ENCODE measurements at places on chromosomes 12 and 14. TPM values are rescaled to one million over a fixed set of nuclear protein-coding genes. Genes with fewer than 3 reads are reported as not detected.

VDR gene
- 2.9 TPM for total RNA-seq

C14orf180 gene
- total RNA-seq = not detected

KERA gene
- not detected for total RNA-seq

DNA sequence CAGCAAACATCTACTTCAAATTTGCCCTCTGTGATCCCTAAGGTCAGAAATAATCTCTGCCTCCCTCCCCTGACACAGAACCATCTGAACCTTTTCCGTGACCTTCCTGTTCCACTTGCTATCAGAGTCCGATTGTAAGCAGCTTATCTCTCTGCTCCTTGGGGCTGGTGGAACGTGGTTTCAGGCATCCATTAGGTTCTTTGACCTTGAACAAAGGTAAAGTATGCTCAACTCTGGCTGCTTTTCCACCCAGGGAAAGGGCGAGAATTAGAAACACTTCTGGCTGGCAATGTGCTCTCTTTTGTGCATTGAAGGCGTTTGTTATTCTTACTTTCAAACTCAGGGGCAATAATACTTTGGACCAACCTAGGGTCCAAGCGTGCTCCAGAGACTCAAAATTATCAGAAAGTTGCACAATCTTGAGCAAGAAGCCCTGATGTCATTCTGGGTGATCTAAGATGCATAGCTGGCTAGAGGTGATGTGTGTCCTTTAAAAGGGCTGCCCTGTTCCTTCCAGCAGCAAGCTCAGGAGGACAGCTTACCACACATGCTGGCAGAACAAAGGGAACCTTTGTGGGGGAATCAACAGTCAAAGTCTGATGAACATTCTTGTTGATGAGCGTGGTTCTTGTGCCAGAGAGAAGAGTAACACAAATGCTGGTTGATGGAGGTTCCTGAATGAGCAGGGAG lies 29.8 kb downstream of the ADGRD1 start:
- no peaks in the 10 kb centered on the region for H3K27me3 ChIP-seq
- H3K36me3 ChIP-seq = no peaks in the 10 kb centered on the region
- no peaks in the 10 kb centered on the region for H3K4me1 ChIP-seq

GRCh38 chr12:79635676-79636075 lies 55.1 kb downstream of the PAWR start:
- no peaks in the 10 kb centered on the region for H3K36me3 ChIP-seq
- no peak overlapping the region for H3K27ac ChIP-seq
- no peaks in the 10 kb centered on the region for H3K27me3 ChIP-seq
- no peaks in the 10 kb centered on the region for H3K4me1 ChIP-seq
- H3K4me3 ChIP-seq = no peak overlapping the region

DNA sequence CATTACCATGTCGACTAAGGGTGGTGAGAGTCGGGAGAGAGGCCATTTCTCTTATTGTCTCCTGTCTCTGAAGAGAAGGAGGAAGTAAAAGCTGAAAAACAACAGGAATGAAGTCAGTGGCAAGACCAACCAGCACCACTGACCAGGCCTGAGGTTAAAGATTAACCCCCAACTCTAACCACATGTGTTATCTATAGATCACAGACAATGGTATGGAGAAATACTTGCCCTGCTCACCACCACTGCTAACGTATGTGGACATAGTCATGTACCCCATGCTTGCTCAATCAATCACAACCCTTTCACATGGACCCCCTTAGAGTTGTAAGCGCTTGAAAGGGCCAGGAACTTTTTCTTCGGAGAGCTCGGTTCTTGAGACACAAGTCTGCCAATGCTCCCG lies 690.9 kb upstream of the LMO3 start:
- H3K27me3 ChIP-seq = no peaks in the 10 kb centered on the region
- no peaks in the 10 kb centered on the region for H3K4me1 ChIP-seq
- DNase-seq = no peak
- H3K4me3 ChIP-seq = no peak overlapping the region

- no peak for DNase-seq
- no peaks in the 10 kb centered on the region for H3K36me3 ChIP-seq
- peaks cover 3% of the 10 kb centered on the region for H3K27me3 ChIP-seq
- no peak overlapping the region for H3K27ac ChIP-seq
These were observed 71.9 kb downstream of the GSC start for GRCh38 chr14:94697773-94698556.

DNA sequence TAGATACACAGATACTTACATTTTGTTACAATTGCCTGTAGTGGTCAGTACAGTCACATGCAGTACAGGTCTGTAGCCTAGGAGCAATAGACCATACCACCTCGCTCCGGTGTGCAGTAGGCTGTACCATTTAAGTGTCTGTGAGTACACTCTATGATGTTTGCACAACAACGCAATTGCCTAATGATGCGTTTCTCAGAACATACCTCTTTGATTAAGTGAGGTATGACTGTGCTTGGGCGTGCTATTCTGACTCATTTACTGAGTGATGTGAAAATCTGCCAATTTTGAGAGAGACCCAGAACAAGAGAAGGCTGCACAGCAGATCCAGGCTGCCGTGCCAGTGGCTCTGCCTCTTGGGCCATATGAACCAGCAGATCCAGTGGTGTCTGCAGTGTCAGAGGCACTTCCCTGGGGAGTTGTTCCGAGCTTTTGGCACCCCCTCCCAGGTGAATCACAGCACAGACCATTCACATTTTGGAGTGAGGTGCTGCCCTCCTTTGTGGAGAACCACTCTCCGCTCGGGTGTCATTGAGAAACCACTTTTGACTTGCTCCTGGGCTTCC lies 20.4 kb downstream of the DLK1 start:
- H3K27ac ChIP-seq = no peak overlapping the region
- H3K4me3 ChIP-seq = no peak overlapping the region
- no peaks in the 10 kb centered on the region for H3K4me1 ChIP-seq
- no peak for DNase-seq

- no peak overlapping the region for H3K4me3 ChIP-seq
- peaks cover 38% of the 10 kb centered on the region for H3K36me3 ChIP-seq
- no peaks in the 10 kb centered on the region for H3K4me1 ChIP-seq
- no peaks in the 10 kb centered on the region for H3K27me3 ChIP-seq
- DNase-seq = no peak
- no peak overlapping the region for H3K27ac ChIP-seq
These were observed 32.4 kb downstream of the TPCN1 start for GRCh38 chr12:113253532-113254285.

GRCh38 chr12:46433829-46434228 lies 61.3 kb upstream of the SLC38A2 start:
- no peak overlapping the region for H3K4me3 ChIP-seq
- DNase-seq = no peak
- H3K27me3 ChIP-seq = no peaks in the 10 kb centered on the region
- H3K27ac ChIP-seq = no peak overlapping the region
- peaks cover 4% of the 10 kb centered on the region for H3K4me1 ChIP-seq
- no peaks in the 10 kb centered on the region for H3K36me3 ChIP-seq

- H3K4me1 ChIP-seq = peaks cover 5% of the 10 kb centered on the region
- H3K36me3 ChIP-seq = no peaks in the 10 kb centered on the region
- no peak overlapping the region for H3K4me3 ChIP-seq
- H3K27ac ChIP-seq = no peak overlapping the region
- H3K27me3 ChIP-seq = no peaks in the 10 kb centered on the region
These were observed 22.0 kb downstream of the VSX2 start for GRCh38 chr14:74261288-74261687.

GRCh38 chr14:95062946-95063345 lies 94.4 kb downstream of the DICER1 start:
- H3K4me3 ChIP-seq = no peak overlapping the region
- H3K27me3 ChIP-seq = no peaks in the 10 kb centered on the region
- no peak overlapping the region for H3K27ac ChIP-seq
- DNase-seq = no peak
- no peaks in the 10 kb centered on the region for H3K4me1 ChIP-seq
- no peaks in the 10 kb centered on the region for H3K36me3 ChIP-seq

- H3K36me3 ChIP-seq = no peaks in the 10 kb centered on the region
- no peak overlapping the region for H3K4me3 ChIP-seq
- no peaks in the 10 kb centered on the region for H3K4me1 ChIP-seq
These were observed 33.6 kb downstream of the LRRK2 start for GRCh38 chr12:40258371-40258770.

GRCh38 chr12:75684678-75685616 lies 173.5 kb upstream of the KRR1 start:
- DNase-seq = no peak
- no peaks in the 10 kb centered on the region for H3K4me1 ChIP-seq
- H3K36me3 ChIP-seq = no peaks in the 10 kb centered on the region
- no peak overlapping the region for H3K4me3 ChIP-seq
- no peaks in the 10 kb centered on the region for H3K27me3 ChIP-seq

DNA sequence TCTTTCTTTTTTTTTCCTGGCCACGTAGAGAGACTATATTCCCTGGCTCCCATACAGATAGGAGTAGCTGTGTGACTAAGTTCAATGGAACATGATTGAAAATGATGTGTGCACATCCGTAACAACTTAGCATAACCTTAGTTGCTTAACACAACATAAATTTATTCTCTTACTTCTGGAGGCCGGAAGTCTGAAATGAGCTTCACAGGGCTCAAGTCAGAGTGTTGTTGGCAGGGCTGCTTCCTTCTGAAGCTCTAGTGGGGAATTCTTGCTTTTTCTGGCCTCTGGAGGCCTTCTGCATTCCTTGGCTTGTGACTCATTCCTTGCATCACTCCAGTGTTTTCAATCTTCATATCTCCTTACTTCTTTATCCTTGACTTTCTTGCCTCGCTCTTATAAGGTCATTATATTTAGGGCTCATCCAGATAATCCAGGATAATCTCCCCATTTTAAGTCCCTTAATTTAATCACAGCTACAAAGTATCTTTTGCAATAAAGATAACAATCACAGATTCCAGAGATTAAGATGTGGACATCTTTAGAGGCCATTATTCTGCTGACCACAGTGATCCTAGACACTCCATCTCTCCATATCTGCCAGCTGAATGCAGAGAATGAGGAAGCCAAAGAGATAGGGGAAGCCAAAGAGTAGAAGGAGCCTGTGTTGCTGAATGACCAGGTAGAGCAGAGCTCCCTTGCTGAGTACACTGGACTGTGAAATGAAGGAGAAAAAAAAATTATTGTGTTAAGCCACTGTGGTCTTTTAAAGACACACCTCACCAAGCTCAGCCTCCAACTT lies 21.0 kb upstream of the SNX6 start:
- H3K4me3 ChIP-seq = no peak overlapping the region
- no peaks in the 10 kb centered on the region for H3K36me3 ChIP-seq
- no peak for DNase-seq
- H3K27me3 ChIP-seq = no peaks in the 10 kb centered on the region
- no peaks in the 10 kb centered on the region for H3K4me1 ChIP-seq

- H3K36me3 ChIP-seq = no peaks in the 10 kb centered on the region
- no peak overlapping the region for H3K4me3 ChIP-seq
- peak; percentile 34 for DNase-seq
- H3K27me3 ChIP-seq = no peaks in the 10 kb centered on the region
- no peaks in the 10 kb centered on the region for H3K4me1 ChIP-seq
These were observed 22.4 kb downstream of the RXYLT1 start for GRCh38 chr12:63802012-63802608.

GRCh38 chr14:33809396-33809981 lies 141.4 kb downstream of the EGLN3 start:
- peaks cover 2% of the 10 kb centered on the region for H3K27me3 ChIP-seq
- H3K36me3 ChIP-seq = no peaks in the 10 kb centered on the region
- no peak overlapping the region for H3K4me3 ChIP-seq
- no peak for DNase-seq

DNA sequence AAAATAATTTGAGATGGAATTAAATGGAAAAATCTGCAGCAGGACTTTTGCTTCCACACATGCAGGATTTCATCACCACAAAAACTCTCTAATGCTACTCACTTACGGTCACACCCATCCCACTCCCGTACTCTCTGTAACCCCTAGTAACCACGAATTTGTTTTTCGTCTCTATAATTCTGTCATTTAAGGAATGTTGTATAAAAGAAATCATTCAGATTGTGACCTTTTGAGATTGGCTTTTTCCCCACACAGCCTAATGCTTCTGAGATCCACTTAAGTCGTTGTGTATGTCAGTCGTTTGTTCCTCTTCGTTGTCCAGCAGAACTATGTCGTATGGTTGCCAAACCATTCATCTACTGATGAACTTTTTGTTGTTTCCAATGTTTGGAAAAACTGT lies 19.8 kb upstream of the PZP start:
- no peaks in the 10 kb centered on the region for H3K27me3 ChIP-seq
- DNase-seq = no peak
- no peaks in the 10 kb centered on the region for H3K36me3 ChIP-seq
- H3K4me1 ChIP-seq = no peaks in the 10 kb centered on the region
- no peak overlapping the region for H3K4me3 ChIP-seq

DNA sequence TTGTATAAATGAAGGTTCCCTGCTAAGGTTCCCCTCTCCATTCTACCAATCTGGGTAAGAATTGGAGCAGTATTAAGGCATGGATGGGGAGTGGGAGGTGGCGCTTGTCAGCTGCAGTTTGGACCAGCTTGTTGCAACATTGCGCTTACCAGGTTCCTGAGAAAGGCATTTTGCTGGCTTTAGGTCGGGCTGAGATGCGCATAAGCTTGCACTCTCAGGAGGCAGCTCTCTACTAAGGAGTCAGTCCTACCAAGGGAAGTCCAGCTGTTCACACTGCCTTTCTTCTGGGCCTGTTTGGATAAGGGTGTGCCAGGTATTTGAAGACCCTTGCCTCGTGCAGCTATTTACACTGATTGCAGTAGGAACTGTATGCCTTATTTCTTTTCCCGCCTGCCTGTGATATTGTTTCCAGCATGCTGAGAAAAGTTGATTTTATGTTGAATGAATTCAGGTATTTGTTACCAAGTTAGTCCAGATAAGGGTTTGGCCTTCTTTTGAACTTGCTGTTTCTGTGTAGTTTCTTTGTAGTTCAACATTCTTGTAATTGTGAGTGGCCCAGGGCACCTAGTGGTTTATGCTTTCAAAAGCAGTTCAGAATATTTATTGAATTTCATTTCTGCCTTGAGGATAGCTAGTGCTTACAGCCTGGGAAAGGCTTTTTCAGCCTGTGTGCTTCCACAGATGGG lies 2.6 kb downstream of the MLEC start:
- no peak for DNase-seq
- no peak overlapping the region for H3K27ac ChIP-seq
- peaks cover 12% of the 10 kb centered on the region for H3K4me1 ChIP-seq
- H3K4me3 ChIP-seq = no peak overlapping the region
- no peaks in the 10 kb centered on the region for H3K36me3 ChIP-seq
- H3K27me3 ChIP-seq = no peaks in the 10 kb centered on the region

- no peak for DNase-seq
- no peak overlapping the region for H3K27ac ChIP-seq
- H3K36me3 ChIP-seq = no peaks in the 10 kb centered on the region
- no peaks in the 10 kb centered on the region for H3K4me1 ChIP-seq
- H3K4me3 ChIP-seq = no peak overlapping the region
These were observed 60.6 kb downstream of the GUCY2C start for GRCh38 chr12:14635776-14636175.

GRCh38 chr12:116094475-116094874 lies 183.0 kb downstream of the MED13L start:
- no peaks in the 10 kb centered on the region for H3K4me1 ChIP-seq
- H3K4me3 ChIP-seq = no peak overlapping the region
- no peaks in the 10 kb centered on the region for H3K36me3 ChIP-seq
- H3K27ac ChIP-seq = no peak overlapping the region
- no peak for DNase-seq
- no peaks in the 10 kb centered on the region for H3K27me3 ChIP-seq

- no peak overlapping the region for H3K4me3 ChIP-seq
- H3K4me1 ChIP-seq = no peaks in the 10 kb centered on the region
- no peak overlapping the region for H3K27ac ChIP-seq
- DNase-seq = no peak
These were observed 81.1 kb downstream of the MAP1LC3B2 start for GRCh38 chr12:116640281-116640680.

- H3K36me3 ChIP-seq = no peaks in the 10 kb centered on the region
- DNase-seq = no peak
- H3K4me1 ChIP-seq = no peaks in the 10 kb centered on the region
- H3K4me3 ChIP-seq = no peak overlapping the region
- no peak overlapping the region for H3K27ac ChIP-seq
These were observed 32.4 kb upstream of the TMED10 start for GRCh38 chr14:75208843-75209242.

- no peak overlapping the region for H3K27ac ChIP-seq
- no peak for DNase-seq
- no peak overlapping the region for H3K4me3 ChIP-seq
- H3K36me3 ChIP-seq = no peaks in the 10 kb centered on the region
These were observed 155.0 kb upstream of the C14orf180 start for GRCh38 chr14:104424406-104425072.
